ENCODE measurements at places on chromosomes 2 and 18. TPM values are rescaled to one million over a fixed set of nuclear protein-coding genes. Genes with fewer than 3 reads are reported as not detected.

Gene CHRNG
- total RNA-seq: not detected

Gene MAP3K19
- not detected for total RNA-seq

Gene FRZB
- not detected for total RNA-seq

Gene ST8SIA3
- not detected for total RNA-seq

Gene C2orf80
- not detected for total RNA-seq

Gene CACNB4
- 0.15 TPM for total RNA-seq

Gene KLHL30
- total RNA-seq: not detected

Gene ITPRIPL1
- total RNA-seq: 1.6 TPM

Data from epithelial cell of umbilical artery (primary cell).